ENCODE measurements at places on chromosomes 13 and 19.
A peak's percentile ranks its signal among the peaks of the same experiment; 100 is the strongest.

DNA sequence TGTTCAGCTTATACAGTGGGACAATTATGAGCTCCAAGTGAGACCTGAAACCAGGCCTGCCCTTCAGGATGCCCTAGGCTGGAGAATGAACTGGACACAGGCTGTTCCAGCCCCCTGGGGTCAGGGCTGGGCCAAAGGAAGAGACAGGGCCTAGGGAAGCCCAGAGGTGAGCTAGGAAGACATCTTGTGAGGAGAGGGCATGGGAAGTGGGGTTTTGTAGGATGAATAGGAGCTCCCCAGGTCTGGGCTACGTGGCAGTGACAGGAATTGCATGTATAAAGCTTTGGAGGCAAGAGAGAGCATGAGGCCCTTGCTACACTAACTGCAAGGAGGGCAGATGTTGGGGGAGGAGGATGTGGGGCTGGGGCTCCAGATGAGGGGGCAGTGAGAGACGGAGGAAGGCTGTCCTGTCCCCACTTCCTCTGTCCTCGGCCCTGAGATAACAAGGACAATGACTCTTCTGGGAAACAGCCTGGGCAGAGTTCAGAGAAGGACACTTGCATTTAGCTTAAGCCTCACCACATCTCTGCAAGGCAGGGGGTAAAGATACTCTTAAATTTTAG, 1.5 kb upstream of the TBXA2R start:
- DNase-seq, result no peak

DNA sequence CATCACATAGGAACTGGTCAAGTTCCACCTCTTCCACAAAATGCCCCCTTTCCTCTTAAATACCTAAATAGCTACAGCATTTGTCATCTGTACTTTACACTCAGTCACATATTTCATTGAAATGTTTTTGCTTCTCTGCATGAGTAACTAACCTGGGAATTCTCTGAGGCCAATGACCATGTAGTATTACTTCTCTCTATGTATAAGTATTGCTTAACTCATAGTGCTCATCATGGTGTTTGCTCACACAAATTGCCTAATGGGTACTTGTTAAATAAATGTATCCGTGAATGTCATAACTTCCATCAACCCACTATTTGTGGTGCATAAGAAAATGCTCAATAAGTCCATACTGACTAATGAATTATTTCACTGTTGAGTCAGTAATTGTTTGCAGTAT, 115.5 kb downstream of the FGF14 start:
- DNase-seq, result peak; percentile 40

- DNase-seq, result no peak
Observed at GRCh38 chr13:45292176-45292575, 48.8 kb downstream of the TPT1 start.

- no peak for DNase-seq
Observed at GRCh38 chr19:14004619-14005348, 1.3 kb downstream of the RFX1 start.

GRCh38 chr13:85262499-85262898, 536.7 kb downstream of the SLITRK6 start:
- no peak for DNase-seq

DNA sequence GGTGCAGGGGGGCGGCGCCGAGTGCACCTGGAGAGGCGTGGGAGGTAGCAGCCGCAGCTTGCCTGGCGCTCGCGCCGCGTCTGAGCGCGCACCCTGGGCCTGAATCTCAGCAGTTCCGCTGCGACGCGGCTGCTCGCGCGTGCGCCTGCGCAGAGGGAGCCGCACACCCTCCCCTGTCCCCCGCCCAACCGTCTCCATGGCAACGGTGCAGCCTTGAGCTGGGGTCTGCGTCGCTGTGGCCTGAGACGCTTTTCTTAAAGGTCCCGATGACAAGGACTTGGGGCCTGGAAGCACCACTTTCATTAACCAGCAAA, at the start of gene PNMA8B:
TSS of gene PNMA8B (minus strand) at position 82 of the 314 bp plus-strand sequence. CDS start 402 bp downstream, outside the sequence.
- DNase-seq, result no peak

- no peak for DNase-seq
Observed at GRCh38 chr13:81872581-81872980, 1531.7 kb upstream of the SPRY2 start.

DNA sequence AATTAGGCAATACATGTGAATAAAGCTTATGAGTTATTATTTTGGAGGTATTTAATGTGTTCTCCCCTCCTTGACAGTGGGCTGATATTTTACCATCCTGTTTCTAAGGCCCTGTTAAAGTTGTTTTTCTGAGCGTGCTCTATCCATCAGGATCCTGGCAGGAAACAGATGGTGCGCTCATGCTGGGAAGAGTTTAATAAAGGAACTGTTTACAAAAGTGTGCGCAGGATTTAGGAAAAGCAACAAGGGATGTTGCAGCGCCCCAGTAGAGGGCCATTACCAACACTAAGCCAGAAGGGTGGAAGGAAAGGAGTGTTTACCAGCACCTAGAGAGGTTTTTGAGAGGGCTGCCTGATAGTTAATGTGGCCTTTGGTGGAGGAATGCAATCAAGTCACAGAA, 374.5 kb downstream of the KCNRG start:
- no peak for DNase-seq

DNA sequence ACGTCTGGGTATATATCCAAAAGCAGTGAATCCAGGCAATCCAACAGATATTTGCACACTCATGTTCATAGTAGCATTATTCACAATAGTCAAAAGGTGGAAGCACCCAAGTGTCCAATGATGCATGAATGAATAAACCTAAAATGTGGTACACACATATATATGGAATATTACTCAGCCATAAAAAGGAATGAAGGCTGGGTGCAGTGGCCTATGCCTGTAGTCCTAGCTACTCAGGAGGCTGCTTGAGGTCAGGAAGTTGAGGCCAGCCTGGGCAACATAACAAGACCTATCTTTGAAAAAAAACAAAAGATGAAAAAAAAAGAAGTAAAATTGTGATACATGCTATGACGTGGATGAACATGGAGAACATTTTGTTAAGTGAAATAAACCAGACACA, 10.4 kb upstream of the USP12 start:
- DNase-seq, result no peak

- DNase-seq, result no peak
Observed at GRCh38 chr13:53038993-53039392, 10.4 kb downstream of the OLFM4 start.

DNA sequence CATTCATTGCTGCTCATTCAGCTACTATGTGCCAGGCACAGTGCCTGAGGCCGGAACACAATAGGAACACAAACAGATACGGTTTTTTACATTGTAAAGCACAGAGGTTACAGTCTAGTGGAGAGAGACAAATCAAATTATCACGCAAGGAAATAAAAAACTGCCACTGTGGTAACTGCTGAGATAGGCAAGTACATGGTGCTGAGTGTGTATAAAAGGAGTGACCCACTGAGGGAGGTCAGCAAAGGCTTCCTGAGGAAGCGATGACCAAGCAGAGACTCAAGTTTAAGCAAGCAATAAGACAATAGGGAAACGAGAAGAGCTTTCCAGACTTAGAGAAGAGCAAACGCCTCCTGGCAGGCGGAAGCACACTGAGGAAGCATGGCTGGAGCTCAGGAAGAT, 56.4 kb downstream of the NUFIP1 start:
- DNase-seq, result no peak
